Esophagus squamous epithelium (tissue), 5 donors: ENCODE measurements at places on chromosomes 1 and 21.

DNA sequence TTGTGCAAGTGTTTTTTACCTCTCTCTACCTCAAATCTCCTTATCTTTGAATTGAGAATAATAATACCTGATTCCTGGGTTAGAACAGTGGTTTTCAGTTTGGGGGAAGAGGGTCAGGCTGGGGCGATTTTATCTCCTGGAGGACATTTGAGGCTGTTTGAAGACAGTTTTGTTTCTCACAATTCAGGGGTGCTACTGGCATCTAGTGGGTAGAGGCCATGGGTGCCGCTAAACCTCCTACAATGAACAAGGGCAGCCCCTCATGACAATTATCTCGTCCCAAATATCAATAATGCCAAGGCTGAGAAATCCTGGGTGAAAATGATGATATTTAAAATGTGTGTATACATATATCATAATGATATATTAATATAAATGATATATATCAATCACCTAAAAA is 139.1 kb upstream of the USH2A start:
- DNase-seq, result no peak

GRCh38 chr1:56510642-56511021 is 68.7 kb downstream of the PLPP3 start:
- no peak for DNase-seq

DNA sequence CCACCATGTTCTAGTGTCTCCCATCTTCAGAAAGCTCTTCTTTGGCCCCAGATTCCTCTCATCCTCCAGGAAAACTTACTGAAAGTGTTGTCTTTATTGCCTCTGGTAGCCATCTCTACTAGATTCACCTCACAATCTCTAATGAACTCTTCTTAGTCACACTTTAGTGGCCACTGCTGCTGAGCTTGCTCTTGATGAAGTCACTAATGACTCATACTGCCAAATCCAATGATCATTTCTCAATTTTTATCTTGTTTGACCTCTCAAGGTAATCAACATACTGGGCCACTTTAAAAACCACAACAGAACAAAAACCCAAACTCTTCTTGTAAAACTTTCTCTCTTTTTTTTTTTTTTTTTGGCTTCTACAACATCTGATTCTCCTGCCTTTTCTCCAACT is 196.4 kb downstream of the LHX8 start:
- DNase-seq, result no peak

DNA sequence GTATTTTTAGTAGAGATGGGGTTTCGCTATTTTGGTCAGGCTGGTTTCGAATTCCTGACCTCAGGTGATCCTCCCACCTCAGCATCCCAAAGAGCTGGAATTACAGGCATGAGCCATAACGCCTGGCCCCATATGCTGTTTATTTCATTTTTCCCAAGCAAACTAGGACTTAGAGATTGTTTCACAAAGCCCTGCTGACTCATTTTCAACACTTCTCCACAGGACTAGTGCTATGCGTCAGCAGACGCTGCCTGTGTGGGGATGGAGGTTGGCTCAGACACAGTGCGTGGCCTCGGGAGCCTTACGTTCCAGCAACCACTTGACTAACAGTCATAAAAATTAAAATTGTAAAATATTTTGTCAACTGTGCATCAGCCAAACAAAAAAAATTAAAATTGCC is 22.7 kb downstream of the PKNOX1 start:
- DNase-seq, result no peak

DNA sequence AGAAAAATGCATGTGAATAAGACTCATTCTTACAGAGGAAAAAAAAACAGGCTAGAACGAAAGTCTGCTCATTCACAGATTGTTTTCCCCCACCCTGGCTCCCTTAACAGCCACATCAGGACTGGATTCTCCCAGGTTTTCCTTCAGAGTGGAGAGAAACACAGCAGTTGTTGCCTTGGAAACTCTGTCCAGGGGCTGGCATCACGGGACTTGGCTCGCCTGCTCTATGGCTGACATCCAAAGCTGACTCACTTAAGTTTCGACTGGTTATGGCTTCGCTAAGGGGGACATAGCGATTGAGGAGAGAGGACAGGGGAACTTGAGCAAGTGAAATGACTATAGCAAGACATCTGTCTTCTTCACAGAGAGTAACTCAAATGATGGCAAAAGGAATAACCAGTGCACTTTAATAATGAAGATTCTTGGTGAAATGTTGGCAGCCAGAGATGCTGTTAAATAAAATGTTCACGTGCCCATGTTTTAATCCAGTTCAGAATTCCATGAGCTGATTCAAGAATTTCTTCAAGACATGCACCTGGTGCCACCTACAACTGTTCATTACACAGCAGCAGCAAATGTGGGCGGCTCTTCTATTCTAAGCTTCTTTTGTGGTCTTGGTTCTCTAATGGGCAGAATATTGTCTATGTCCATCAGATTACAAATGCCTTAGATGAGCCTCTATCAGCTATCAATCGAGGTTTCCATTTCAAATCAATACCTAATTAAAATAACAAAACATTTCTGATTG is 21.8 kb downstream of the MIS18A start:
- no peak for DNase-seq

DNA sequence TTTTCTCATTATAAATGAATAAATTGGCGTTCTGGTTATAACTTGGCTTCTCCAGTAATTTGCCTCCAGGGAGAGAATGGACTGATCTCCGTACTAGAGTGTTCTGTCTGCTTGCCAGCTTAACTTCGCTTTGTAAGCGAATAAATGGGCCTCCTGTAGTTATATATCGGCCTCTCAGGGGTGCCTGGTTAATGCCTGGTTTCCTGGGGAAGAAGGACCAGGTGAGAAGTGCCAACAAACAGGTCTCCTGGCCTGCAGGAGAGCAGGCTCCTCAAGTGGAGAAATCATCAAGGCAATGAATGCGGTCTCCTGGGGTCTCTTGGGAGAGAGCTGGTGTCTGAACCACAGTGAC is 107.4 kb upstream of the SERBP1 start:
- no peak for DNase-seq

DNA sequence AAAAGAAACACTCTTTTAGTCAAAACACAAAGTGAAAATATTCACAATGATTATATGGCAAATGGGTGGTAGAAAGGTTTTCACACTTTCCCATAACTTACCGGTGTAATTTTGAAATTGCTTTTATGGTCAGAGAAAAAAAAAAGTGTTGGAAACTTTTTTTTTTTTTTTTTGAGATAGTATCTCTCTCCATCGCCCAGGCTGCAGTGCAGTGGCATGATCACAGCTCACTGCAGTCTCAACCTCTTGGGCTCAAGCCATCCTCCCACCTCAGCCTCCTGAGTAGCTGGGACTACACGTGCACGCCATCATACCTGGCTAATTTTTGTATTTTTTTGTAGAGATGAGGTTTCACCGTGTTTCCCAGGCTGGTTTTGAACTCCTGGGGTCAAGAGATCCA is 3.3 kb downstream of the IFNGR2 start:
- DNase-seq, result no peak

- no peak for DNase-seq
Observed at GRCh38 chr1:50139339-50140181, 30.8 kb downstream of the ELAVL4 start.

DNA sequence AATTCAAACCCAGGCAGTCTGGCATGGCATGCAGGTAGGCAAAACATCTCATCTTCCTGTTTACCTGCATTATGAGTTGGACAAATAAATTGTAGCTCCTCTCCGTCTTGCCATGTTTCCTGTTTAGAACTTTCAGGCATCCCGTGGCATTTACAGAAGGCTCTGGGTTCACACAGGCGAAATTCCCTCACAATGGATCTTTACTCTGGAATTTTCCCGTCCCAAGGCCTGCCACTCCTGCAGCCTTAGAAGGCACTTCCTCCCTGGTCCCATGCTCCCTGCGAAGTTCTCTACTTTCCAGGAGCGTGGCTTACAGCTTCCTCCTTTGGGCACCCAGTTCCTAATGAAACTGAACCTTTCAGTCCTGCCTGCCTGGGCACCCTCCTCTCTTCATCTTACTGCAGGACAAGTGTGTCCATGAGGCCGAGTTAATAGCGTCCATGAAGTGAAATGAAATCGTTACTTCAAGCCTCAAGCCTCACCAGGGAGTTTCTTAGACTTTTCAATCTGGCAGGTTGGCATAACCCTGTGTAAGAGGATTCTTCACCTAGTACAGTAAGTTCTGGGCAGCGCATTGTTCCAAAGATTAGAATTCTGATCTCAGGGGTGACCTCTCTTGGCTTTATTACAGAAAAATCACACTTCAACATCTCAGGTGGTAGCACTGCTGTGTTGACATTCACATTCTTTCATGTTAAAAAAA is 36.8 kb upstream of the AHCYL1 start:
- DNase-seq, result no peak

DNA sequence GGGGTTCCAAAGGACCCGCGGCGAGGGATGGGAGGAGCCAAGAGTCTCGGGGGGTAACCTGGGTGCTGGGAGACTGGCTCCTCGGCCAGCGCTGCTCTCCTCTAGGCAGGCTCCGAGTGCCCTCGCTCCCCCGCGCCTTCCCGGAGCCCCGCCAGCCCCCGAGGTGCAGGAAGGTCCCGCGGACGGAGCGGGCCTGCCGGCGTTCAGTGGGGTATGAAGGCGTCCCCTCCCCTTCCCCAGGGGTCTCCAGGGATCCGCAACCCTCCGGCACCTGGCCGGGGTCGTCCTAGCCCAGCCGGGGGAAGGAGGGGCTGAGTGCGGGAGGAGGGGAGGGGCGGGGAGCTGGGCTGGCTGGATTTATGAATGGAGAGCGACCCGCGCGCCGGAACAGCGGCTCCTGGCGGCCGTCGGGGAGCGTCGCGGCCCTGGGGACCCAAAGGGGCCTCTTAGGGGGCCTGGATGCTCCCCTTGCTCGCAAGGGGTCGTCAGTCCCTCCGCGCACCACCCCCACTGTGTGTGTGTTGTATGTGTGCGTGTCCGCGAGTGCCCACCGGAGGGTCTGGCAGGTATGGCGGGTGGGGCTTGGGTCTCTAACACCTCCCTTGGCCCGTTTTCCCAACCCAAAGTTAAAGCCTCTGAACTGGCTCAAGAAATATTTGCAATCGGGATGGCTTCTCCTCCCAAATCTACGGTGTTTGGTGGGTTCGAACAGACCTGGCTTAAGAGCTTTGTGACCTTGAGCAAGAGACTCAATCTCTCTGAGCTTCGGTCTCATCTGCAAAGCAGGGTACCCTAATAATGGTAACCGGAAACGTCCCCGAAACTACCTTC is 642 bp downstream of the HCRTR1 start:
- no peak for DNase-seq

DNA sequence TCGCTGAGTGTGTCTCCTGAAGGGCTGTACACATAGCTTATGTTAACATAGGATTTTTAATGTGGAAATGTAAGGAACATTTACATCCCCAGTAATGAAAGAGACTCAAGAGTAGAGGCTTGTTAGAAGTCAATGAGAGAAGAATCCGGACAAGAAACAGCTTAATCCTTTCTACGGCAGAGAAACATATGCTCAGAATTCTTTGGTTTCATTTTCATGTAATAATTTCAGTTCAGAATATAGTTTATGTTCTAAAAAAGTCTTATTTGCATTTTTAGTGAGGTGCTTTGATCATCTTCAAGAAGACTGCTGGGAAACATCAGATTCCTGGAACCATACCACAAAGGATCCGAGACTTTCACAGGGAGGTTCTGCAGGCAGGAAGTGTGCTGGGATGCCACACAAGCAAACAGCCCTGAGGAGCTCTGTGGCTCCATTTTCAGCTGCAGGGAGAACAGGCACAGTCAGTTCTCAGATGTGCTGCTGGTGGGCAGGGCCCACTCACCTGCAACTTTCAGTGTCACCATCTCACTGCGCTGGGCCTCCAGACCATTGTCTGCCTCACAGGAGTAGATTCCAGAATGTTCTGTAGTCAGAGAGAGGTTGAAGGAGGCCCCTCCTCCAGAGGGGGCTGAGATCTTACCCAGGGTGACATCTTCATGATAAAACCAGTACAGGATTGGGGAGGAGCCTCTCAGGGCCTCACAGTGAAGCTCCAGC is 28.4 kb downstream of the FCRL5 start:
- DNase-seq, result no peak

DNA sequence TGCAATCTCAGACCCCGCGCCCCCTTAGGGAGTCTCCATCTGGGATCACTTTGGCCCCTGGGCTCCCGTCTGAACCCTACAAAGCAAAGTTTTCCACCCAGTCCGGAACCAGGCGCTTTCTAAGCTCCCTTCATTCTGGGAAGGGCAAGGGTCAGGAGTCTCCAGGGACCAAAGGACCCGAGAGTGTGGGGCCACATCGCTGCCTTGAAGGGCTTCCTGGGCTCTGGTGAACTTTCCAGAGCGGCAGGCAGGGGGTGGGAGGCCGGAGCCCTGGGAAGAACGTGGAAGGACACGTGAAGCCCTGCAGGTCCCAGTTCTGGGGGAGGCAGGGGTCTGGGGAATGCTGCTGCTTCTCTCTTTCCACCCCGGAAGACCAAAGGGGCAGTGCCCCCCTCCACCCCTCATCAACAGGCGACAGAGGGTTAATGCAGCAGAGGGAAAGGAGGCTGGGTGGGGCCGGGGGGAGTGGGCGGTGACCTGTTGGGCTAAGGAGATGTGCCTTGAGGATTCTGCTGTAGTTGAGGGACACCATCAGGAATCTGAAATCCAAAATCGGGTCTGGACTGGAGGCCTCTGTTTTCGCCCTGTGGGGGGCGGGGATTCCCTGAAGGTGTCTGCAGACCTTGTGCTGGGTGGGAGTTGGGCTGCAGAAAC is 734 bp downstream of the CDK18 start:
- DNase-seq, result no peak

DNA sequence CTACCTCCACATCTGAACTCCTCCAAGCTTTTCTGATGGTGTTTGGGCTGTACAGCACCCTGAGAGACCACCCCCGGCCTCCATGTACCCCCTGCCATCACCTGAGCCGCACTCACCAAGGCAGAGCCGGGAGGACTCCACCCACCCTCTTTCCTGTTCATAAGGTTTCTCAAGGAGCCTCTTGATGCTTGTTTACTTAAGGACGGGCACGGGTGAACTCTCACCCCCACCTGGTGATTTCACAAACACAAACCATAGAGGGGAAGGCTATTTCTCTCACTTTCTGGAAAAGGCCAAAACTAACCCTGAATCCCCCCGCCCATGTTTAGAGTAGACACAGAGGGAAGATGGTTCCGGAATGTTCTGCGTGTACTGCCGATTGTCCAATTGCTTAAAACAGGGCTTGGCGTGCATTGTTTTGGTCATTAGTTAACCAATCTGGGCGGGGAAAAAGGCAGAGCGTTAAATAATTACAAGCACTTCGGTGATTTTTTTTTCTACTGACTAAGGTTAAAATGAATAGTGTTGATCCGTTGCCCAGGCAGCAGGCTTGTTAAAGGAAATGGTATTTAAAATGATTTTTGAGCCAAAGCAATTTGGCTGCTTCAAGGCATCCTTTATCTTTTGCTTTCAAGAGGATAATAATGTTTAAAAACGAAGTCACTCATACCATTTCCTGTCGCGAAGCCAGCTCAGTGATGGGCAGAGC is 279.8 kb upstream of the VAMP3 start:
- no peak for DNase-seq

GRCh38 chr1:84642774-84643173 is 47.5 kb downstream of the SSX2IP start:
- no peak for DNase-seq

DNA sequence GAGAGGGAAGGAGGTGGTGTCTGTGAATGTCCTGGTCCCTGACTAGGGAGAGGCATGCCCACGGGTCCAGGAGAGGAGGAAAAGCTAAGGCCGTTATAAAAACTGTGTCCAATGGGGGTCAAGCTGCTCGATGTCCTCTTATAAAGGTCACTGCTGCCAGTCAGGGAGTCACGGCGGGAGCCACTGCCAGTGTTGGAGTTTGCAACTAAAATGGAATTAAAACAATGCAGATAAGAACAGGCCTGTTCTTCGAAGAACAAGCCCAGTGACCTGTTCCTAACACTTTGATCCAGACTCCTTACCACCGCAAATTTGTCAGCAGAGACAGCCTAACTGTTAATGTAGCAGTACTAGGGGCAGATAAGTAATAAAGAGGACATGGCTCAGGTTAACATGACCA is 56.1 kb upstream of the SDC3 start:
- DNase-seq, result no peak

GRCh38 chr1:53330819-53331218 is 2.9 kb upstream of the LRP8 start:
- DNase-seq, result no peak
